ENCODE measurements at places on chromosomes 4 and X.

- DNase-seq, result peak; percentile 17
Observed at GRCh38 chr4:183443655-183444213, 702 bp upstream of the CDKN2AIP start.

DNA sequence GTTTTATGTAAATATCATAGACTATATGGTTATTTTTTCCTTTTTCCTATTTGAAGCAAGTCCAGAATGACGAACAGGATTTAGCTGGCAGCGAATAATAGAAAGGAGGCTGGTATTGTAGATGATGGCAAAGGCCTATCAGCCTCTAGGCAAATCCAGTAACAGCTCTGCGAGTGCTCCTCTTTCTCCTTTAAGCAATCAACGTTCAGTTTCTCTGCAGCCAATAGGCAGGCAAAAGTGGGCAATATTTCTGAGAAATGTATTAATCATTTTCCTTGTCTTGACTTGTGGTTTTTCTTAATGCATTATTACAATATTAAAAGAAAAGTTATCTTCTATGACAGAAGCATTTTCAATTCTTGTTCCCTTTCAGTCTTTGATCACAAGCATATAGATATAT, 183.3 kb downstream of the SH3KBP1 start:
- DNase-seq, result no peak

DNA sequence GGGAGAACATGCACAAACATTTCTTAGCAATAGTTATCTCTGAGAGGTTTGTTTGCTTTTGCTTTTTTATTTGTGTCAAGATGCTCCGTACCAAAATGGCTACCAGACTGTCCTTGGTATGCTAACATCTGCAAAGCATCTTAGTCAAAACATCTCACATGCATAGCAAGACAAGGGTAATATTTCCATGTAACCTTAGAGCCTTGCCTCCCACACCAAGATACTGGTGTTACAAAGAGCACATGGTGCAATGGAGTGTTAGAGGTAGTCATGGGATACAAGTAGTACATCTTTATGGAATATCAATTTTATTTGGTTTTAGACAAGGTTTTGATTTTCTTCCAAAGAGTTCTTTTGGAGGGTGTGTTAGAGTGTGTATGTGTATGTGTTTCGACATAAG, 109.7 kb downstream of the NR3C2 start:
- no peak for DNase-seq

- DNase-seq, result no peak
Observed at GRCh38 chr4:15182600-15183220, 180.4 kb downstream of the CPEB2 start.

GRCh38 chr4:19683426-19683825, 568.3 kb upstream of the SLIT2 start:
- DNase-seq, result no peak

- no peak for DNase-seq
Observed at GRCh38 chr4:94373752-94374151, 31.1 kb upstream of the HPGDS start.

GRCh38 chr4:7060346-7061150, 7.3 kb downstream of the GRPEL1 start:
- no peak for DNase-seq

DNA sequence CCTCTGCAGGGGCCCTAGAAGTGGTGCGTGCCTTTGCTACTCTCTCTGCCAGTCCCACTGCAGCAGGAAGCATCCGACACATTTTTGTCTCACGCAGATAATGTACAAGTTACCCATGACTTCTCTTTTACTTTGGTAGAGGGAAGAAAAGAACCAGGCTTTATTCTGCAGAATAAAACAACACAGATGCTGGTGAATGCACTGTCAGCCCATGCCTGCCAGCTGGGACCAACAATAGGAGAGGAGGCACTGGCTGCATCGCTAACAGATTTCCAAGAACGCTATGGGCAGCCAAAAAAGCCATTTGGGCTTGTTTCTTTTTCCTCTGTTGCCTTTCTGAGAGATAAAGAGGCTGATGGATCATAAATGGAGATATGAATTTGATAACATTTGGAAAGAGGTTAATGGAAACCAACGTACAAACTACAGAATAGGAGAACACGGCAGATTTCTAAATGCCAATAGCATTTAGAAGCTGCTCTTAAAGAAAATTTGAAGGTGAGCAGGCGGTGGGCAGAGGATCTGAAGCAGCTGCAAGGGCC, 47.5 kb upstream of the IGFBP7 start:
- DNase-seq, result no peak

DNA sequence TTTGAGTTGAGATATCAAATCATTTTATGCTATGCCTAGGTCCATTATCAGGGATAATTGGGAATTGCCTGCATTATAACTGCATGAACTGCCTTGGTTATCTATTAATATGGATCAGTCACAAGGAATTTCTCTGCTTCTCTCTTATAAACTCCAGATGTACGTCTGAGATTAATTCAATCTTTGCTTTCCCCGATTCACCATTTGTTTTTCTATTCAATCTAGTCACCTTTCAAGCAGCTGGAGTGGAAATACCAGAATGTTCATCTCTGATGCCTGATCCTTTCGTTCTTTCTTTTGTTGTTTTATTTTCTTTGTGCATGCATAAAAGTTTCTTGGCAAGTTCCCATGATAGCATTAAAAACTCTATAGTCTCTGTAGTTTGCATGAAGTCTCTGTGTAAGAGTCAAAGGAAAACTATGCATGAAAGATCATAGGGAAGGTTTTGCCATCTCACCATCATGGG, 22.6 kb downstream of the SYNPO2 start:
- DNase-seq, result no peak

DNA sequence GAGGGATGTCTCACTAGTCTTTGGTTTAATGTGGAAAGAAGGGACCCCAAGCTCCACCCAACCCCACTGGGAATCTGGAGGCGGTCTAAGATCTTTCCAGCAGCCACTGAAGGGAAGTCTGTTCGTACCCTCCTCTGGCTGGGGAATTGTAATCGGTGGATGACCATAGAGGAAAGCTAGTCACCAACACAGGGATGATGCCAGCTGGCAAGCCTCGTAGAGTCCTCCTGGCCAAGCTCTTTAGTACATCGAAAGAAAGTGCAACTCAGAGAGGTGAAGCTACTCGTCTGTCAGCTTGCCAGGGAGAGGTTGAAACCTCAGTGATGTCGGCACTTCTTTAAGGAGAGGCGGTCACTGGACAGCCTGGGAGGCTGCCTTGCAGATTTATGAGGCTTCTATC, 58.7 kb downstream of the MAMLD1 start:
- DNase-seq, result no peak

DNA sequence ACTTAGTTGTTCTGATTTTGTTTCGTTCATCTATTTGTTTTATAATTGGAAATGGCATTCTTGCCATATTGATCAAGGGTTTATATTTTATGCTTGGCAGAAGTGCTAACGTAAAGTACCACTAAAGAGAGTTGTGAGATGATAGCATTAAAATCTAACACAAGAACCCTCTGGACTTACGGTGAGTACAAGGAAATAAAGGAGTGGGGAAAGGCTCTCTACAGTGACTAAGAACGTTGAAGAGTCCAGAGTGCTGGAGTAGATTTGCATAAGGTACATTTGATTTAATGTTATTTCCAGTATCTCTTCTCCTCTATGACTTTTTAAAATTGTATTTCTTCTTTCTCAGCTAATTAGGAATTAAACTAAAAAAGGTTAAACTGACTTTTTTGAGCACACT, 612.6 kb downstream of the DMD start:
- no peak for DNase-seq

GRCh38 chr4:25174674-25175073, 14.4 kb upstream of the SEPSECS start:
- no peak for DNase-seq

DNA sequence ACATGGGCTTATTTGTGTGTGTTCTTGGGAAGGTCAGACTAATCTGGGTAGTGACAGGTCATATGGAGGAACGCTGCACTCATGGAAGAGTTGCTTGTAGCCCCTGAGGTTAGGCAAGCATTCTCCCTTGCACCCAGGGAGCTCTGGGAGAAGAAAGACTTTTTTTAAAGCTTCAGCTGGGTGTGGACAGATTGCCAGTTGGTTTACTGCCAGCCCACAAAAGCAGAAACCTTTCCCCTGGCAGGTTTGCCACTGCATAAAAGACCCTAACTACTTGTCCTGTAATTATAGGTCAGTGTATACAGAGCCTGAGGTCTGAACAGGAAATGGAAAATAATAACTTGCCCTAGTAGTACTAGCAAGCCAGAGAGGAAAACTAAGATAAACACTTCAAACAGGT, 7.4 kb upstream of the NFKB1 start:
- no peak for DNase-seq
